Naive thymus-derived CD8-positive, alpha-beta T cell (primary cell): ENCODE measurements at places on chromosomes 13 and 19.

DNA sequence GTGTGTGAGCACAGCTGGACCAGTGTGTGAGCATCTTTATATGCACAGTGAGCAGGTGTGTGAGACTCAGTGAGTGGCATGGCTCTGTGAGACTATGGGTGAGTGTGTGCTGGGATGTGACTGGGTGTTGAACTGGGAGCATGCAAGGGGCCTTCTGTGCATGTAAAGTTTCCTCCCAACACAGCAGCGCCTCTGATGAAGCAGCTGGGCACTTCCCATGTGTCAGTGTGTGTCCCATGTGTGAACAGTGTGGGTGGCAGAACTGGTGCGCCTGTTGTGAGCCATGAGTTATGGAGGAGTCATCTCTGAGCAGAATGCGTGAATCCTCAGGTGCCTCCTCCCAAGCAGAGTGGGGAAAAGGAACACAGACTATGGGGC, 24.1 kb downstream of the LGALS16 start:
- DNase-seq, result no peak

- no peak for DNase-seq
These were observed 33.7 kb upstream of the ZSCAN5A start for GRCh38 chr19:56348289-56348877.

DNA sequence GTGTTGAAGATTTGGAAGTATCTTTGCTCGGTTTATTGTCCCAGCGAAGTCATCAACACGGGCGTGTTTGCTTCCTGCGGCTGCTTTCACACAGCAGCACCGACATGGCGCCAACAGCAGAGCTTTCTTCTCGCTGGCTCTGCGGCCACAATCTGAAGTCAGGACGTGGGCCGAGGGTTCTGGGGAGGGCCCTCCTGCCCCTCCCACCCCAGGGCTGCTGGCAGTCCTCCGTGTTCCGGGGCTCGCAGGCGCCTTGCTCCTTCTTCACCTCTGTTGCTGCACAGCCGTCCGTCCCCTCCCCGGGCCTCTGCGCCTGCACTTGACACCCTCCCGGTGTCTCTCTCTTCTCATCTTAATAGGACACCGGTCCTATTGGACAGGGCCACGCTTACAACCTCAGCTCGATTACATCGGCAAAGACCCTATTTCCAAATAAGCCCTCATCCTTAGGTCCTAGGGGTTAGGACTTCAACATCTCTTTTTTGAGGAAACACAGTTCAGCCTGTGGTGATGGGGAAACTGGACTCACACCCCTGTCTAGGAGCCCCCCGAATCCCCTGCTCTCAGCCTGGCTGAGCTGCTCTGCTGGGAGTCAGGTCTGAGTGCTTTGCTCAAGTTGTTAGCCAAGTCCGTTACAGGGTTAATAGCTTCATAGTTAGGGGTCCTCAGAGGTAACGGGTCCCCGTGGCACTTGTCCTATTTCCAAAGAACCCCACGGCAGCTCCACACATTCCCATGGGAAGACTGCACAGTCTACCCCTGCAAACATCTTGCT, 2.7 kb upstream of the TEX29 start:
- no peak for DNase-seq

DNA sequence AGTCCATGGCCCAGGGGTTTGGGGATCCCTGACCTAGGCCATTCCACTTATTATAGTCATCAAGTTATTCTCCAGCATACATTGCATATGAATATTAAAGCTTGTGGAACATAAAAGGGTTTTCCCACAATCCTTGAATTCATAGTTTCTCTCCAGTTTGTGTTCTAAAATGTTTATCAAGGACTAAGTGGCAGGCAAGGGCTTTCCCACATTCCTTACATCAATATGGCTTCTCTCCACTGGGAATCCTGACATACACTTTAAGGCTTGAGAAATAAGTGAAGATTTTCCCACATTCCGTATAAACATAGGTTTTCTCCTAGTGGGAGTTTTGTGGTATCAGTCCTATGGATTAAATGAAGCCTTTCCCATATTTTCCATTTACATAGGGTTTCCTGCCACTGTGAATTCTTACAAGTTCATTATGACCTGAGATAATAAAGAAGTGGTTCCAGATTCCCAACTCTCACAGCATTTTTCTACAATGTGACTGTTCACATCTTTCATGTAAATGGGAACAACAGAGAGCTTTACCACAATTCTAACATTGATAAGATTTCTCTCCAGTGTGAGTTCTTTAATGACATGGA, 14.5 kb downstream of the ZNF426 start:
- DNase-seq, result no peak

DNA sequence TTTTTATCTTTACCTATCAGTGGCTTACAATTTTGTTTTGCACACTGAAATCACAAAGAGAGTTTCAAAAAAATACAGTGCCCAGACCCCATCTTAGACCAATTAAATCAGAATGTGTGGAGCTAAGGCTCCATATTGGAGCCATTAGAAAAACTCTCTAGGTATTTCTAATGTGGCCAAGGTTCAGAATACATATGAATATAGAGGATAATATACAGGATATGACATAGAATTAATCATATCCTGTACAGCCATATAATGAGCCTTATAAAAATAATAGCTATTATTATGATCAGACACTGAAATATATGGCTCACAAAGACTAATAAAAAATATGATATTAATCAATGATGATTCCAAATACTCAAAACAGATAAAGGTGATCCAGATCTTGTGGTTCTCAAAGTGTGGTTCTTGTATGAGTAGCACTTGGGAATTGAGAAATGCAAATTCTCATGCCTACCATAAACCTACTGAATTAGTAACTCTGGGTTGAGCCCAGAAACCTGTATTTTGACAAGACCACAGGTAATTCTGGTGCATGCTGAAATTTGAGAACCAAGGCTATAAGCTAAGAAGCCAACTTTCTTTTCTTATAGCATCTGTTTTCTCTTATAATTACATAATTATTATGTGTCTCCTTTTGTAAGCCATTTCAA, 408.0 kb downstream of the DIAPH3 start:
- no peak for DNase-seq

DNA sequence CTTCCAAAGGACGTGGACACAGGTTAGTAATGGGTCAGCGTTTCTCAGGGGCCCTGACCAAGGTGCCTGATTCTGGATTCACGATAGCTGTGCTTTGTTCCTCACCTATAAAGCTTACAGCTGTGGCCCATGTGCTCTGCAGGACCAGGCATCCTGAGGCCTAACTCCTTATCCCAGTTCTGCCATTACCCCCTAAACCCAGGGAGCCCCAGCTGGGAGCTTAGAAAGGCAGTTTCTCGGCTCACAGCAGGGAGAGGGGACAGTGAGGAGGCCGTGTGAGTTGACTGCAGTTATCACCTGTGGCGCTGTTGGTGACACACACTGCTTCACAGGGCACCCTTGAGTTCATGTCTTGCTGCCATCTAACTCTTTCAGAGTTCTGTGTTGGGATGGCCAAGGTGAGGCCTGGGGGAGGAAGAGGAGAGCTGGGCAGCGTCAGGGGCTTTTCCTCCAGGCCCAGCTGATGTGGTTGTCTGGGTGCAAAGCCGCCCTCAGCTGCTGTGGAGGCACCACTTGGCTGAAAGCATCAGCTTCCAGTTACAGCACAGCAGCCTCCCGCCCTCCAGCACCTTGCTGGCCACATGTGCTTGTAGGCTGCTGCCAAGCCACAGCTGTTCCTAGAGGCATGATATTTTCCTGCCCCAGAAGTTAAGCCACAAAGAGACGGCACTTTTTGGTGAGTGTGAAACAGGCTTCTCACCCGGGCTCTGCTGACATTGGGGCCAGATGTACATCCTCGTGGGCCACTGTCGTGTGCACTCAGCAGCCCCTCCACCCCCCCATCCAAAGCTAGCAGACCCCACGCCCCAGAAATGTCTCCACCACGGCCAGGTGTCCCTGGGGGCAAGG, 99.6 kb upstream of the MCF2L start:
- no peak for DNase-seq

- DNase-seq, result no peak
These were observed 1.4 kb downstream of the ECH1 start for GRCh38 chr19:38830039-38830733.

DNA sequence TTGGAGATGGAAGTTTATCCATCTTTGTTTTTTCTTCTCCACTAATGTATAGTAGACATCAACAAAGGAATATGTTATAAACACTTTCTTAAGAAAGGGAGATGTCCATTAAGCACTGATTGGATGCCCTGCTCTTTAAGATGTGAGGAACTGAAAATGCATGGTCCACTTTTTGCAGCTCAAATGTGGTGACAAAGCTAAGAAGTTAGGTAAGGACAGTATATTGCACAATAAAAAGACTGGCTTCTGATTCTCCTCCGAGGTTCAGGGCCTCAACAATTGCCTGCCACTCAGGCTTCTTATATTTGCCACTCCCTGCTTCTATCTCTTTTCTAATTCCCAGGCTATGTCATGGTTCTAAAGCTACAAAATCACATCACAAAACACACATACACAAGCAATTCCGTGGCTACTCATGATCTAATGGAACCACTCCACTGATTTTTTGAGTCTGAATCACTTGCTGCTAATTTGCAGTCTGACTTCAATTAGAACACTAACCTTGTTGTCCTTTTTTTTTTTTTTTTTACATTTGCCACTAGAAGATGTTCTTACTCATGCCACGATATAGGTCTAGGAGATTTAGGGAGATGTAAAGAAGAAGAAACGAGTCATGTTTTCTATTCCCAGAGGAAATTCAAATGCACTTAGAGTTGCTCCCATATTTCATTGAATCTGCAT, 29.6 kb upstream of the TNFSF11 start:
- DNase-seq, result no peak

- DNase-seq, result no peak
These were observed at the start of gene KL for GRCh38 chr13:33016414-33017322. KL (plus strand) TSS chr13:33016423; CDS start chr13:33016441, 18 bp downstream.

GRCh38 chr13:79767126-79767525, 286.2 kb downstream of the NDFIP2 start:
- DNase-seq, result no peak

- DNase-seq, result no peak
These were observed 676 bp upstream of the POLRMT start for GRCh38 chr19:633786-634639.

DNA sequence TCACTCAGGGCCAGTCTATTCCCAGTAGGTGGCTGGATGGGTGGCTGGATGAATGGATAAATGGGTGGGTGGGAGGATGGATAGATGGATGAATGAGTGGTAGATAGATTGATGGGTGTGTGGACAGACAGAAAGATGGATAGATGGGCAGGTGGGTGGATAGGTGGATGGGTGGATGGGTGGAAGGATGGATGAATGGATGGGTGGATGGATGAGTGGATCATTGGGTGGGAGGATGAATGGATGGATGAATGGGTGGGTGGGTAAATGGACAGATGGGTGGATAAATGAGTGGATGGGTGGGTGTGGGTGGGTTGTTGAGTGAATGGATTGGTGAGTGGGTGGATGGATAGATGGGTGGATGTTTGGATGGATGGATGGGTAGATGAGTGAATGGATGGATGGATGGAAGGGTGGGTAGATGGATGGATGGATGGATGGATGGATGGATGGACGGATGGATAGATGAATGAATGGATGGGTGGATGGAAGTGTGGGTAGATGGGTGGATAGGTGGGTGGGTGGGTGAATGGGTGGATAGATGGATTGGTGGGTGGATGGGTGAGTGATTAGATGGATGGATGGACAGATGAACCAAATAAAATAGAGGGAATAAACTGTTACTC, 27.1 kb upstream of the CCNE1 start:
- DNase-seq, result no peak

- no peak for DNase-seq
These were observed 546.6 kb downstream of the DACH1 start for GRCh38 chr13:71320452-71320851.

DNA sequence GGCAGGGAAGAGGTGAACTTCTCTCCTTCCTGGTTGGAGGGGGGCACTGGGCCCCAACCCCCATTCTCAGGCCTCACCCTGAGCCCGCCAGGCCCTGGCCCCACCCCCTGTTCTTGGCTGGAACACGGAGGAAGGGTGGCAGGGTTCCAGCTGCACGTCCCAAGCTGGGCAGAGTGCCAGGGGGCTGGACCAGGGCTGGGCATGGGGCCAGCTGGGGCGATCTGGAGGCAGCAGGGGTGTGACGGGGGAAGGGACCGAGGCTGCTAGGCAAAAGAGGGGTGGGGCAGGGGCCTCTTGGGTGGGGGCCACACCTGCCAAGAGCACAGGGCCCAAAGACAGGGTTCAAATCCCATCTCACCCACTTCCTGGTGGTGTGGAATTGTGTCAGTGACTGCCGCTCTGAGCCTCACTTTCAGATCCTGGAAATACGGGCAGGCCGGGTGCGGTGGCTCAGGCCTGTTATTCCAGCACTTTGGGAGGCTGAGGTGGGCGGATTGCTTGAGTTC, 2.2 kb downstream of the HIF3A start:
- DNase-seq, result no peak

DNA sequence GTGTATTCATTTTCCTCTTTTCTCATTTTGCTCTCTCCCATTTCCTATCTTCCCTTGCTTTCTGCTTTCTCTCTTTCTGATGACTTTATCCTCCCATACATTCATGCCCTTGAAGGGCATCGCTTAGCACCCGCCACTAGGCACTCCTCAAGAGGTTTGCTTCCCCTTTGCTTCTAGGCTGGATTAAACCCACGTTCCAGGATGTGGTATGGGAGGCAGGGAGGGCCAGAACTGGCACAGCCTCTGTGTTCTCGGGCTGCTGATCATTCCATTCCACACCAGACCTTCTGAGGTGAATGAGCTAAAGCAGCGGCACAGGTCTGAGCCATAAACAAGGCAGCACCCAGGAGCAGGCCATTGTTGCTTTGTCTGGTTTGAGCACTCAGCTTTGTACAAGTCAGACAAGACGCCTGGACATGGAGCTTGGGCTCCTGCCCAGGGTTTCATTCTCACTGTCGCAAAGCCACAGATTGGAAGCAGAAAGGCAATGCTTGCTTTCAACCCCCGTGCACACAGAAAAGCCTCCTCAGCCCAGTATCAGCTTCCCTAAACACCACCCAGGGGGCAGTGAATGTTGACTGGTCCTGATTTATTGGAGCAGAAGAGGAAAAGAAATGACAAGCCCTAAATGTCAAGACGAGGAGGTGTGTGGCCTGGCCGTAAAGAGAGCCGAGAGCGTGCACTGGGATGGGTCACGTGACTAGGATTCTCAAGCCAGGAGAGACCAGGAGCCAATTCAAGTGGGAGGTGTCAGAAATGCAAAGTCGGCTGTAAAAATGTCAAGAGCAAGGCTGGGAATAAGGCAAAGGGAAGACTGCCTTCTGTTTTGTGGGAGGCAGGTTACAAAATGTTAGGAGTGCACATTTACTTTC, 218.0 kb upstream of the SERP2 start:
- no peak for DNase-seq

DNA sequence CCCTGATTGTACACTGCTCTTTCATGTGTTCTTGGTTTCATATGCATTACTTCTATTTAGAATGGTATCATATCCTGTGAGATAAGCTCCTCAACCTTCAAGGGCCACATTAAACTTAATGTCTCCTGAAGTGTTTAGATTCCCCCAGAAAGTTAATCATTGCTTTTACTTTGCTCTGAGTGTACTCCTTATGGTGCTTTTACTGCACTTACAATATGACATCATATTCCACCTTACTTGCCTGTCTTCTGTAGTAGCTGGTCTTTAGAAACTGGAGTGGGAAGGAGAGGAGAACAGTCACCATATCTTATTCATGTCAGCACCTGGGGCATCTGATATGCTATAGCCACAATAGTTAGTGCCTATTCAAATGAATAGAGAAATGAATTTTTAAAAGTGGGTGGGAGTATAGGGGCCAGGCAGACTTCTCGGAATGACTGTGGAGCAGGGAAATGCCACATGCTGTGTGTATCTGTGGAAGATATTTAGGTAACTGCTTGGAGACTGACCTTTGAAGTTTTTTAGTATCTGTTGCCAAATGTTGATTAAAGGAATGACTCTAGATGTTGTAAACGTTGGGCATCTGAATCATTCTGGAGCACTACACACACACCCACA, 40.2 kb downstream of the SLAIN1 start:
- DNase-seq, result no peak

GRCh38 chr13:59546178-59546577, 617.5 kb downstream of the DIAPH3 start:
- no peak for DNase-seq
